Liver (tissue), 10 donors: ENCODE measurements at places on chromosomes 12 and 14. TPM values are rescaled to one million over a fixed set of nuclear protein-coding genes. Genes with fewer than 3 reads are reported as not detected.

NKX2-1 gene
- not detected for polyA plus RNA-seq

DNA sequence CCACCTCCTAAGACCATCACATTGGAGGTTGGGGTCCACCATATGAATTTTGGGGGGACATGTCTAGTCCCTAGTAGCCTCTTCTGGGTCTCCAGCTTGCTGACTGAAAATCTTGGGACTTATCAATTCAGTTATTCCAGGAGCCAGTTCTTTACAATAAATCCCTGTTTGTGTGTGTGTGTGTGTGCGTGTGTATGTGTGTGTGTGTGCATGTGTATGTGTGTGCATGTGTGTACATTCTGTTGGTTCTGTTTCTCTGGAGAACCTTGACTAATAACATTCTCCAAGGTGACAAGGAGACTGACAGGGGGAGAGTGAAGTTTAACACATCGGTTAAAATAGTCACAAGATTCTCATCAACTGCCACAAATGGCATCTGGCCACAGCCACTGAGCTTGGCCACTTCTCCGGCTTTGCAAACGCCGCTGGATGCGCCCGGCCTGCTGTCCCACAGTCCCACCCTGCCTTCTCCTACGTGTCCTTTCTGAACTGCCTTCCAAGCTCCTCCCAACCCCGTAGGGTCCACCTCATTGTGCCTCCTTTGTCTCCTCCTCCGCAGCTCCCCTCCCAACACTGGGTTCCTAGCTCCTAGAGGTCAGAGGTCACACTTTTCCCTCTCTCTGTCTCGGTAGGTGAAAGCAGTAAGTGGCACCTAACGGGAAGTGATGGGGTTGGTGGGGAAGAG, 88.1 kb upstream of the DIO3 start:
- peaks cover 24% of the 10 kb centered on the region for H3K4me1 ChIP-seq
- H3K27me3 ChIP-seq = no peaks in the 10 kb centered on the region
- no peaks in the 10 kb centered on the region for H3K36me3 ChIP-seq

DNA sequence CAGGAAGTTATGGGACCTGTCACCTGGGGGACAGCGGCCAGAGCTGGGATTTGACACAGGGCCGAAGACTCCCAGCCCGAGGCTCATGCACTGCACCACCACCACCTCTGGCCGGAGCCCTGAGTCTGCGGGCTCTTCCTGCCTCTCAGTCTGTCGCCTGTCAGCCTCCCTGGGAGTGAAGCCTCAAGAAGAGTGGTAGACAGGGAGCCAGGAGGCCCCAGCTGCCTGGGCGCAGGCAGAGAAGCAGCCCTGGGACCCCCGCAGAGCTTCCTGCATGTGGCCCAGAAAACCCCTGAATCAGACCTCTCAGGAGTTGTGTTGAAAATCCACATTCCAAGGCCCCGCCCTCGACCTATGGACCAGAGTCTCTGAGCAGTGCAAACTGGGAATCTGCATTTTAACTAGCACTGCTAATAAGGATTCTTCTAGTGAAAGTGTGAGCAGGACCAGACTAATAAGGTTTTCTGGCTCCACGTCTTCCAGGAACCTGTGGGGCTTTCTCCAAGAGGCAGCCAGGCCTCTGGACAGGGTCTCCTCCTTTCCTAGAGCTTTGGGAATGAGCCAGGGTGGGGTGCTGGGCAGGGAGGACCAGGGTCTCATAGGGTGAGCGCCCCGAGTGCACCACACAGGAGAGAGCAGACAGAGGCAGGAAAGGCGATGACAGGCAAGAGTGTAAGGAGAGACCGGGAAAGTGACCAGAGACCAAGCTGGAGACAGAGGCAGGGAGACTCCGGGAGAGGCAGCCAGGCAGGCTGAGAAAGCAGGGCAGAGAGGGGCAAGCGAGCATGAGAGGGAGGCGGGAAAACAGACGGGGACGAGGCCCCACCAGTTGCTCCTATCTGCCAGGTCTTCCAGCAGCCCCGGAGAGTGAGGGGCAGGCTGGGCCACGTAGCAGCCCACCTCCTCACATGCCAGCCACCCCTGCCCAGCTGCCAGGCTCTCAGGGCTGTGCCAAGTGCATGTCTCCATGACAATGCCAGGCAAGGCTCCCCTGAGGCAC, 112.4 kb downstream of the BCL11B start:
- H3K27me3 ChIP-seq = no peaks in the 10 kb centered on the region
- no peaks in the 10 kb centered on the region for H3K36me3 ChIP-seq
- H3K4me3 ChIP-seq = no peak overlapping the region
- no peaks in the 10 kb centered on the region for H3K4me1 ChIP-seq
- no peak for DNase-seq

- H3K36me3 ChIP-seq = no peaks in the 10 kb centered on the region
- peaks cover 22% of the 10 kb centered on the region for H3K4me1 ChIP-seq
- no peaks in the 10 kb centered on the region for H3K27me3 ChIP-seq
- no peak for DNase-seq
- H3K4me3 ChIP-seq = no peak overlapping the region
These were observed 5.3 kb downstream of the SCNN1A start for GRCh38 chr12:6369916-6370575.

DNA sequence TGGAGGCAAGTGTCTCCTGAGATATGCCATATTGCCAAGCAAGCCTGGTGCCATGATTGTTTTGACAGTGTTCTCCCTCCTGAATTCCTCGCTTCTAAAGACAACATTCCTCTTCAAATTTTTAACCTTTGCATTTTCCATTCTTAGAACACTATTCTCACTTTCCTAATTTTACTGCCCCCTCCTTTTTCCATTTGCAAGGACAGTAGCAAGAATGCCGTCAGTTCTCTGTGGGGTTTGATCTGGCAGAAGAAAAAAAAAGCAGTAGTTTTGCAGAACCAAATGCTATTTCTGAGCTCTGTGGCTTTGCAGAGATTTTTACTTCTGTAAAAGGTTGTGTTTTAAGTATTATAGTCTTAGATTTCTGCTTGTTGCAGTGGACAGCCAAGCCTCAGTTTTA, 295.2 kb downstream of the NUAK1 start:
- H3K36me3 ChIP-seq = no peaks in the 10 kb centered on the region
- H3K4me1 ChIP-seq = no peaks in the 10 kb centered on the region
- no peak for DNase-seq
- no peak overlapping the region for H3K27ac ChIP-seq

GRCh38 chr12:1872001-1872400, 46.5 kb downstream of the CACNA2D4 start:
- no peaks in the 10 kb centered on the region for H3K36me3 ChIP-seq
- H3K27me3 ChIP-seq = peaks cover 5% of the 10 kb centered on the region
- H3K27ac ChIP-seq = no peak overlapping the region
- no peak for DNase-seq
- H3K4me1 ChIP-seq = no peaks in the 10 kb centered on the region

DNA sequence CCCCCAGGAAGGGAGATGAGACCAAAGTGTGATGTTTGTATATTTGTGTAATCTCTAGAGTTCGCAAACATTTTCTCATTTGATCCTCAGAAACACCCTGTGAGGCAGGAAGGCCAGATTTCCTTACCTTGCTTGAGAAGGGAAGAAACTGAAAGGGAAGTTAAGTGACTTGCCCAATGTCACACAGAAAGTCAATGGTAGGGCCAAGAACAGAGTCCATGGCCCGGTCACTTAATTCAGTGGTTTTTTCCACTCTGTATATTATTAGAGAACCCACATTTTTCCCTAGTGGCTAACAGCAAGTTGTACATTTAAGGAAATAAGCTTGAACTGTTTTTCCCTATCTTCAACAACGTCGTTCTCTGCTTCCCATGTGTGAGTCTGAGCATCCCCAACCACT, 25.6 kb upstream of the CHPT1 start:
- no peak overlapping the region for H3K27ac ChIP-seq
- DNase-seq = no peak
- H3K36me3 ChIP-seq = no peaks in the 10 kb centered on the region
- peaks cover 4% of the 10 kb centered on the region for H3K4me1 ChIP-seq
- no peaks in the 10 kb centered on the region for H3K27me3 ChIP-seq
- H3K4me3 ChIP-seq = no peak overlapping the region
